ENCODE measurements at places on chromosomes 2 and 18. TPM values are rescaled to one million over a fixed set of nuclear protein-coding genes. Genes with fewer than 3 reads are reported as not detected.

- no peak overlapping the region for H3K4me3 ChIP-seq
- no peaks in the 10 kb centered on the region for H3K36me3 ChIP-seq
- no peaks in the 10 kb centered on the region for H3K4me1 ChIP-seq
Measured at GRCh38 chr2:160252278-160252887, 52.3 kb upstream of the ITGB6 start.

- no peak overlapping the region for H3K4me3 ChIP-seq
- no peak for DNase-seq
Measured at GRCh38 chr2:79622508-79622907, 109.7 kb downstream of the CTNNA2 start.

DNA sequence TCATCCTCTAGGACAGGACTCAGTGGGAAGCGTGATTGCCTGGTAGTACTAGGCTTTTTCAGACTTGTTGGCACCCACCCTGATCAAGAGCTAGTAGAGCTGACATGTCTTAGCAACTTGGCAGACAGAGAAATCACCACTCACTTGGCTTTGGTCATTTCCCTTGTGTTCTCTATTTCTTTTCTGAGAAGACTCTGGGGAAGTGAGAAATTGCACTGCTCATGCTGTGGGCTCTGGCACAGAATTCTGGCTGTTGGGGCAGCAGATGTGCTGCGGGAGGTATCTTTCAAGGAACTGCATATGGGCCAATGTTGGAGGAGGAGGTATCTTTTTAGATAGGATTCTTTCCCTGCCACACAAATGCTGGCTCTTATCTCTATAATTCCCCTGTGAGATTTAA is 529.1 kb upstream of the MEX3C start:
- H3K4me1 ChIP-seq: peaks cover 2% of the 10 kb centered on the region
- no peak overlapping the region for H3K4me3 ChIP-seq
- DNase-seq: no peak
- no peaks in the 10 kb centered on the region for H3K27me3 ChIP-seq
- no peaks in the 10 kb centered on the region for H3K36me3 ChIP-seq

The DPP10 gene
- not detected for total RNA-seq

DNA sequence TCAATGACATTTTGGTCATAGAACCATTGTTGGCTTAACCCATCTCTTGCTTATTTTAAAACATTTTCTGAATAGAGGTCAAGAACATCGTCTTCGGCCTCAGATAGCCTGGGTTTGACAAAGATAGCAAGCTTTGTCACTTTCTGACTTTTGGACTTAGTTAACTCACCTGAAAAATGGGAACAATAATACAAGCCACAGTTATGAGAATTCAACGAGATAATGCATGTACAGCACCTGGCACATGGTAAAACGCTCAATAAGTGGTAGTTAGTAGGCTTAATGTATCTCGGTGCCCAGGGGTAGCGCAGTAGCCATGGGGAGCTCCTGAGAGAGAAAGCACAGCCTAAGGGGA is 446 bp upstream of the COPS7B start:
- no peak for DNase-seq
- H3K4me3 ChIP-seq: peak overlapping the region; percentile 96
- no peaks in the 10 kb centered on the region for H3K27me3 ChIP-seq
- H3K36me3 ChIP-seq: peaks cover 1% of the 10 kb centered on the region
- H3K4me1 ChIP-seq: peaks cover 47% of the 10 kb centered on the region
- peak overlapping the region; percentile 75 for H3K27ac ChIP-seq

DNA sequence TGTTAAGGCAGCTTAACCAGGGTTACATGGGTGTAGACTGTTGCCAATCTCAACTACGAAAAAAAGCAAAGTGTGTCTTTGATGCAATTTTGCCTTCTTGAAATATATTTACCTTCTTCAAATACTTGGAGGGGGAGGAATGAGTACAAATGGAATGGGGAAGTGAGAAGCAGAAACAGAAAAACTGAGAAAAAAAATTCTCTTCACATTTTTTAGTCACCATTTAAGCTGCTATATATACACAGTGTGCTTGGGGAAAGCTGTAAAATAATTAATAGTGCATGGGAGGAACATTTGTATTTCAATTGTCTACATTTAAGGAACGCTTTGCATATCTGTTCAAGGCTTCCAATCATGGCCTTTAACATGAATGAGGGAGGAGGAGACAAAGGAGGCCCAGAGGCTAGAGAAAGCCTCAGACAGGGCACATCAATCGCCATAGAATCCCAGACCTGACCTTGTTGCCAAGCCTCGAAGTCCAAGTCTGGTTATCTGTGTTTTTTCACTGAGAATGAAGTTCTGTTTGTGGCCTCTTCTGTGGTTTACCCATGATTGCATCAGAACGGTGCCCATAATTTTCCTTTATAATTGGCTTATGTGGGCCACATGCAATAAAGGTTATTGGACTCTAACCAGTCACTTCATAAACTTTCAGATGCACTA is 158.6 kb downstream of the PIK3C3 start:
- no peak for DNase-seq
- peaks cover 2% of the 10 kb centered on the region for H3K27me3 ChIP-seq
- no peak overlapping the region for H3K4me3 ChIP-seq
- H3K36me3 ChIP-seq: no peaks in the 10 kb centered on the region
- peaks cover 12% of the 10 kb centered on the region for H3K4me1 ChIP-seq

GRCh38 chr2:59871830-59872229 is 681.6 kb downstream of the BCL11A start:
- no peak overlapping the region for H3K27ac ChIP-seq
- H3K4me3 ChIP-seq: no peak overlapping the region
- DNase-seq: no peak
- no peaks in the 10 kb centered on the region for H3K27me3 ChIP-seq

The CD8A gene
- 666 TPM for total RNA-seq

- H3K27me3 ChIP-seq: no peaks in the 10 kb centered on the region
- H3K4me1 ChIP-seq: no peaks in the 10 kb centered on the region
- H3K27ac ChIP-seq: no peak overlapping the region
- no peak overlapping the region for H3K4me3 ChIP-seq
Measured at GRCh38 chr2:207387001-207387571, 142.7 kb upstream of the CREB1 start.

DNA sequence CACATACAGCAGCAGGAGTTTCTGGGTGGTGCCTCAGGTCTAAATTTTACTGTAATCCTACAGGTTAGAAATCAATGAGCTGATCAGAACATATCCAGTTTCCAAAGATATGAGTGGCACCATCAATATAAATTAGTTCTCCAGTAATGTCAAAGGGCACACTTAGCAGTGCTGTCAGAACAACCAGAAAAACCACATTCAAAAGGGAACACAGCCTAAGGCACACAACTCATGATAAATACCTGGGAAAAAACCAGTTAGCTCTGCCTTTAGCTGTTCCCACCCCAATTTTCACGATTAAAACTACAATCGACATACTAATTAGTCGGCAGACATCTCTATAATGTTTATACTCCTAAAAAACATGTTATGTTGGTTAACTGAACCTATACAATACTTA is 31.5 kb downstream of the ATP8B1 start:
- H3K27me3 ChIP-seq: peaks cover 2% of the 10 kb centered on the region
- DNase-seq: no peak

DNA sequence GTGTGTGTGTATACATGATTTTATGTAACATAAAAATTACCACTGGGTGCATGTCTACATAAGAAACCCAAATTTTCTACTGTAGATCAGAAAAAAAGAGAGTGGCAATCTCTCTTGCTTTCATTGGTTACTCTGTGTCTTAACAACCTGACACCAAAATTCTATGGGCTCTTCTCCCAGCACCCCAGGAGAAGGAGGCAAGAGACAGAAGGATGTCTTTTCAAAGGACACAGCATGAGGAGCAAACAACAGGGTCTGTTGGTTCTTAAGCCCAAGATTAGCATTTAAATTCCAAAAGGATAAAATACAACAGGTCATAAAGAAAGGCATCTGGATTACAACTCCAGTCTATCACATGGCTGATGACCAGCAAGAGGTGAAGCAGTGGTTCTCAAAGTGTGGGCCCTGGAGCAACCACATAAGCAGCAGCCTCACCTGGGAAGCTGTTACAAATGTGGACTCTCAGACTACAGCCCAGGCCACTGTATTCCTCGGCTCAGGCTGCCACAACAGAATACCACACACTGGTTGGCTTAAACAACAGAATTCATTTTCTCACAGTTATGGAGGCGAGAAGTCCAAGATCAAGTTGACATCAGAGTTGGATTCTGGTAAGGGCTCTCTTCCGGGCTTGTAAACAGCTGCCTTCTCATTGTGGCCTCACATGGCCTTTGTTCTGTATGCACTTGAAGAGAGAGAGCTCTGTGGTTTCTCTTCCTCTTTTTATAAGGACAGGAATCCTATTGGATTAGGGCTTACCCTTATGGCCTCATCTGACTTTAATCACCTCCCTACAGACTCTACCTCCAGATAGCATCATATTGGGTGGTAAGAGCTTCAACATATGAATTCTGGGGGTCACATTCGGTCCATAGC is 79.8 kb upstream of the RNF152 start:
- no peak for DNase-seq
- peaks cover 11% of the 10 kb centered on the region for H3K4me1 ChIP-seq
- H3K4me3 ChIP-seq: no peak overlapping the region
- H3K36me3 ChIP-seq: peaks cover 1% of the 10 kb centered on the region
- no peaks in the 10 kb centered on the region for H3K27me3 ChIP-seq
- H3K27ac ChIP-seq: no peak overlapping the region

The CXCR1 gene
- total RNA-seq: 0.19 TPM

GRCh38 chr2:230798769-230799399 is 65.9 kb upstream of the ITM2C start:
- peaks cover 56% of the 10 kb centered on the region for H3K36me3 ChIP-seq
- H3K27ac ChIP-seq: peak overlapping the region; percentile 57
- no peaks in the 10 kb centered on the region for H3K27me3 ChIP-seq
- peaks cover 24% of the 10 kb centered on the region for H3K4me1 ChIP-seq
- peak overlapping the region; percentile 21 for H3K4me3 ChIP-seq

- H3K4me3 ChIP-seq: no peak overlapping the region
- H3K4me1 ChIP-seq: peaks cover 2% of the 10 kb centered on the region
Measured at GRCh38 chr2:9721344-9721743, 90.5 kb upstream of the YWHAQ start.

DNA sequence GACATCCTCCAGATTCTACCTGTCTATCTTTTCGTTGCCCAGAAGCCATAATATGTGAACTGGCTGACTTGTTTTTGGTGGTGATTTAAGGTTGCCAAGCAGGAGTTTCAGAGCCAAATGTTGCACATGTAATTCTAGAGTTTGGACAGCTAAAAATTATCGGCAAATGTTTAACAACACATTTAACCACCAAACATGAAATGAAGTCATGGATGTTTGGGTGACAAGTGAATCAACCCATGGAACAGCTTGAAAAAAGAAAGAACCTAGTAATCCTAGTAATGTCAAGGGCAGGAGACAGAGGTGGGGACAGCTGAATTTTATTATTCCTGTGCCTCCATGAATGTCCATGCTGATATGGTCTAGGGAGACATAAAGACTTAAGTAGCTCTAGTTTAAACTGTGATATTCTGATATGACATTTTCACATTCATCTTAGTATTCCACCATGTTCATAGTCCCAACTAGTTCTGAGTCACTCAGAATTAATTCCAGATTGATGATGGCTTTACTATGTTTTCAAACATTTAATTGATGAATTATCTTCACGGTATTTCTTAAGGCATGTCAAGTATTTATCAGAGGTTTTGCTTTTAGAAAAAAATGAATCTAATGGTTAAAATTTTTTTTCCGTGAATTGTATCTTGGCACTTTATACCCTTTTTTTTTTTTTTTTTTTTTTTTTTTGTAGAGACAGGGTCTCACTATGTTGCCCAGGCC is 101.7 kb downstream of the SOCS6 start:
- no peaks in the 10 kb centered on the region for H3K36me3 ChIP-seq
- no peaks in the 10 kb centered on the region for H3K4me1 ChIP-seq
- H3K27ac ChIP-seq: no peak overlapping the region

The SATB2 gene
- total RNA-seq: 0.06 TPM

DNA sequence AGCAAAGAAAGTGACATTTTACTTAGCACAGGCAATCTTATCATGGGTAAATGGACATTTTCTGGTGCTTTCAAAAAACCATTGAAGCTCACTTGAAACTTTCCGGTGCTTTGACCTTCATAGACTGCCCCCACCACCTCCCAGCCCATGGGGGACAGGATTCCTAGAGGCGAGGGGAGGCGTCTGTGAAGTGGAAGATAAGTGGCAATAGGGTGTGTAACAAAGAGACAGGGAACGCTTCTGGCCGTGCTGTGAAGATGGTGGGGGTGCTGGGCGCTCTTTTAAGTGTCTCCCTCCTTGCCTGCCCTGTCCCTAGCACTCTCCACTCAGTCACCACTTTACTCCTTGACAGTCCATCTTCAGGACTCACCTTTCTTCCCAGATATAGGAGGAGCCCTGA is 23.4 kb upstream of the GMPPA start:
- no peaks in the 10 kb centered on the region for H3K27me3 ChIP-seq
- H3K36me3 ChIP-seq: no peaks in the 10 kb centered on the region
- H3K27ac ChIP-seq: no peak overlapping the region
- no peak overlapping the region for H3K4me3 ChIP-seq

GRCh38 chr2:4765787-4766530 is 926.2 kb upstream of the SOX11 start:
- no peak overlapping the region for H3K4me3 ChIP-seq
- no peaks in the 10 kb centered on the region for H3K36me3 ChIP-seq
- no peak for DNase-seq
- no peaks in the 10 kb centered on the region for H3K4me1 ChIP-seq
- H3K27me3 ChIP-seq: no peaks in the 10 kb centered on the region
- no peak overlapping the region for H3K27ac ChIP-seq

DNA sequence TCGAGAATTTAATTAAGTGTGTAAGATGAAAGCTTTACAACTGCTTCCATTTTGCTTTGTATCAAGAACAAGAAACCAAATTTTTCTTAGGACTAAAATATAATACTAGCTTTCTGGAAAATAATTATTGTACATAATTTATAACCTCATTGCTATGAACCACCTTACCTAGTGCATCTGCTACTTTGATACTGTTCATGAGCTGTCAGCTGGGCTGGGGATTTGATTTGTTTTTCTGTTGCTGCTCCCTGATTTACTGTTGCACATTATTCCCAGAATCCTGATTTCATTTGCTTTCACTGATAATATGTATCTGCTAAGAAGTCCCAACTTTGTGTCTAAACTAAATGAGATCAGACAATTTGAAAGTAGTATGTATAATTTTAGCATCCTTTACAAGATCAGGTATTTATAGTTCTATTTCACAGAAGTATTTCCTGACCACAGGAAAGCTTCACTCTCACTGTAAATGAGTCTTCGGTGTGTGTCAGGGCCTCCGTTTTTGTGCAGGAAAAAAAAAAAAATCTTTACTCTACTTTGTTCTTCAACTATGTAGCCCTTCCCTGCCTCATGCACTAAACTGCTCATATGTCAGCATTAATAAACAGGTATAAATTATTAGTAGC is 105.6 kb upstream of the CCDC150 start:
- no peak overlapping the region for H3K27ac ChIP-seq
- H3K36me3 ChIP-seq: peaks cover 1% of the 10 kb centered on the region
- peaks cover 19% of the 10 kb centered on the region for H3K27me3 ChIP-seq
- DNase-seq: no peak

DNA sequence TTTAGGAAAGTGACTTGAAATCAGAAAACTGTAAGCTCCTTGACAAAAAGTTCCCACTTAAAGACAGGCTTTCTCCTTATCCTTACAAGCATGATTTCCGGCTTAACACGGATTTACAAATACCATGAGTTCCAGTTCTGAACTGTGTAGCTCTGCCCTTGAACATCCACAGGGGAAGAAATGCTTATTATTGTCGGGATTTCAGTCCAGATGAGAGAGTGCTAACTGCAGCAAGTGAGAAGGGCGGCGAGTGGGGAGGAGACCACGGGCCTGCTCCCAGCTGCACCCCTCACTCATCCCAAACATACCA is 73.1 kb downstream of the LRRC30 start:
- H3K36me3 ChIP-seq: no peaks in the 10 kb centered on the region
- no peak overlapping the region for H3K27ac ChIP-seq
- DNase-seq: no peak
- no peaks in the 10 kb centered on the region for H3K4me1 ChIP-seq

The NXPH2 gene
- not detected for total RNA-seq

The ZNF532 gene
- total RNA-seq: 4.0 TPM

GRCh38 chr18:78773303-78773755 is 206.3 kb upstream of the SALL3 start:
- H3K27ac ChIP-seq: no peak overlapping the region
- peaks cover 2% of the 10 kb centered on the region for H3K27me3 ChIP-seq
- no peak for DNase-seq
- no peak overlapping the region for H3K4me3 ChIP-seq

All from activated naive CD8-positive, alpha-beta T cell treated with anti-CD3 and anti-CD28 coated beads, Interleukin-2, amount 10 ng/mL, durations not matched to agents 7 days and 5 days (primary cell).